ENCODE measurements at places on chromosomes 4 and X. TPM values are rescaled to one million over a fixed set of nuclear protein-coding genes. Genes with fewer than 3 reads are reported as not detected.

The FAM193A gene
- total RNA-seq = 20.8 TPM

The BEND2 gene
- total RNA-seq = not detected

GRCh38 chr4:108060686-108061321 lies 71.1 kb downstream of the HADH start:
- no peak for DNase-seq

DNA sequence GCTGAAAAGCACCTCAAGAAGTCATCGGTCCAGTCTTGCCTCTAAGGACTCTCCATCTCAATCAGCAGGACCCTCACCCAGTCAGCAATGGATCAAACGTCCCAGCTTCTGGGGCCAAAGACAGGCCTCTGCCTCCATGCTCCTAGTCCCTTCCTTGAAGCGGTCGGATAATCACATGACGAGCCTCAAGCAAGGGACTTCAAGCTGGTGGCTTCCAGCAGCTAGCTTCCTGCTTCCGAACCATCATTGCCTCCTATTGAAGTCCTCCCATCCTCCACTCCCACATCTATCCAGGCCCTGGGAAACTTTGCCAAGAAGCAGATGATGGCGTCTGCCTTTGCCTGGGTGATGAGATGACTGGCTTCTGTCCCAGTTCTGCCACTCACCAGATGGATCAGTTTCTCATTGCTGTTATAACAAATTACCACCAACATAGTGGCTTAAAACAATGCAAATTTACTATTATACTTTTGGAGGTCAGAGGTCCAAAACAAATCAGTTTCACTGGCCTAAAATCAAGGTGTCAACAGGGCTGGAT lies 135.2 kb upstream of the MAMLD1 start:
- DNase-seq = no peak

The HSD17B10 gene
- 57.0 TPM for total RNA-seq

The WAS gene
- total RNA-seq = 0.39 TPM

DNA sequence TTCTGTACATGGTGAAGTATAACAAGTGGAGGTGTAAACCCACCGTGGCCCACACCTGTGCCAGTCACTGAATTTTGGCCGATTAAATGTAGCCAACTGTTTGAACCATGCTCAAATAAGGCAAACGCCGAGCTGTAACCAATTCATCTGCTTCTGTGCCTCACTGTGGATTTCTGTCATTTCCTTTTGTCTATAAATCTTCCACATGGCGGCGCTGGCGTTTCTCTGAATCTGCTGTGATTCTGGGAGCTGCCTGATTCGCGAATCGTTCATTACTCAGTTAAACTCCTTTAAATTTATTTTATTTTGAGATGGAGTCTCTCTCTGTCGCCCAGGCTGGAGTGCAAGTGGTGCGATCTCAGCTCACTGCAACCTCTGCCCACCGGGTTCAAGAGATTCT lies 19.2 kb downstream of the SUPT20HL2 start:
- no peak for DNase-seq

The P2RY4 gene
- not detected for total RNA-seq

GRCh38 chrX:150768132-150768485 lies 74.9 kb downstream of the MTMR1 start:
- DNase-seq = no peak

- DNase-seq = no peak
Observed at GRCh38 chr4:560731-561291, 15.3 kb downstream of the TMEM271 start.

DNA sequence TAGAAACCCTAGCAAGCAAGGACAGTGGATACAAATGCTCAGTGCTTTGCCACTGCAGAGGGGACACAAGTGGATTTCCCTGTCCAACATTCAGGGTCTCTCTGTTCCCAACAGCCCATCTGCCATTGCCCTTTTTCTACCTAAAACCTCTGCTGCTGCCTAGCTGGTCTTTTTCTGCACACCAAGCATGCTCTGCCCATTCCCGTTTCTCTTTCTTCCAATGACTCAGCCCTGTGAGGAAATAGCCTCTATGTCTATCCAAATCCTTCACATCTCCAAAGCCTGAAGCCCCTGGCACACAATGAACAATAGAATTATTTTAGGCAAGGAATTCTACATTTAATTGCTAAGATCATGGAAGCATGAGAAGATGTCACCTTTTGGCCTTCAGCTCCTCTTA lies 5.7 kb upstream of the AMELX start:
- DNase-seq = no peak

The MCF2 gene
- not detected for total RNA-seq

DNA sequence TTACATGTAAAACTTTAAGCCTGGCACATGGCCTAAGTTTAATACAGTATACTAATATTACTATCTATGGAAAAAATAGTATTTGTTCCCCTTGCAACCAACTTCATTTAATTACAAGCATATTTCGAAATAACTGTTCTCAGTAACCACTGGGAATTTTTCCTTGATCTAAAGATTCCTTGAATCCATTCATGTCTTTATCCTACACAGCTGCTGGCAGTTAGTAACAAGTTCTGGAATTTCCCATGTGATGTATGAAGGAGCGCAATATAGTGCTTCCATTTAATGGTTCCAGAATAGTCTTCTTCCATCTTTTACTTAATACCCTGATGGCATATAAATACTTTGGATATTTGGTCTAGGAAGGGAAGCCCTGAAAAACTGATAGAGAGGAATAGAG lies 136.5 kb downstream of the AASDH start:
- DNase-seq = no peak

DNA sequence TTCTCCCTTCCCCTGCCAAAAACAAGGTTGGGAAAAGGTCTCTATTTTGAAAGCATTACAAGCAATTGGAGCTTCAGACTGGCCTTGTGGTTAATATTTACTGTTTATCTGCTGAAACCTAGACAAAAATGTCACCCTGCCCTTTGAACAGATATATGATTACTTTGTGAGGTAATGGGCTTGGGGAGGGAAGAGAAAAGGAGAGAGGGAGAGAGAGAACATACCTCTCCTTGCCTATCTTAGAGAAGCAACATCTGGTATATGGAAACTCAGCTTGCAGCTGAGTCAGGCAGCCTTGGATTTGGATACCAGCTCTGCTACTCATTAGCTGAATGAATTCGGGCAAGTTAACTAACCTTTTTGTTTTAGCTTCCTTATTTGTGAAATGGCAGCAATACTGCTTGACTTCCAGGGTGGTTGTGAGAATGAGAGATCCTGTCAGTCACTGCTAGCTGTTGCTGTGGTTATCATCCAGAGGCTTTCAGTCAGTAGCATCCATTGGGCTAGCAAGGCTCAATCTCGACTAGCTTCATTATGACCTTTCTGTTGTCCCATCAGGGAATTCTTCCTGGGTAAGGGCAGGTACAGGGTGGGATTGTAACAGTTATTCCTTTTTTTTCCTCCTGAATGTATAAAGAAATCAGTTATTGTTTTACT lies 41.1 kb downstream of the ZFX start:
- DNase-seq = no peak

- DNase-seq = no peak
Observed at GRCh38 chr4:3262208-3263052, 13.5 kb downstream of the MSANTD1 start.

- no peak for DNase-seq
Observed at GRCh38 chr4:37830640-37831039, 4.2 kb downstream of the PGM2 start.

GRCh38 chr4:120733054-120733453 lies 189.5 kb downstream of the PRDM5 start:
- no peak for DNase-seq

GRCh38 chrX:139093201-139093600 lies 381.7 kb upstream of the FGF13 start:
- DNase-seq = no peak

GRCh38 chr4:184893801-184894571 lies 68.2 kb upstream of the ACSL1 start:
- no peak for DNase-seq

- no peak for DNase-seq
Observed at GRCh38 chrX:65537229-65537628, 2.6 kb upstream of the LAS1L start.

- no peak for DNase-seq
Observed at GRCh38 chr4:177311589-177311988, 1.9 kb downstream of the NEIL3 start.

GRCh38 chr4:142194905-142195304 lies 558.5 kb downstream of the IL15 start:
- DNase-seq = no peak

DNA sequence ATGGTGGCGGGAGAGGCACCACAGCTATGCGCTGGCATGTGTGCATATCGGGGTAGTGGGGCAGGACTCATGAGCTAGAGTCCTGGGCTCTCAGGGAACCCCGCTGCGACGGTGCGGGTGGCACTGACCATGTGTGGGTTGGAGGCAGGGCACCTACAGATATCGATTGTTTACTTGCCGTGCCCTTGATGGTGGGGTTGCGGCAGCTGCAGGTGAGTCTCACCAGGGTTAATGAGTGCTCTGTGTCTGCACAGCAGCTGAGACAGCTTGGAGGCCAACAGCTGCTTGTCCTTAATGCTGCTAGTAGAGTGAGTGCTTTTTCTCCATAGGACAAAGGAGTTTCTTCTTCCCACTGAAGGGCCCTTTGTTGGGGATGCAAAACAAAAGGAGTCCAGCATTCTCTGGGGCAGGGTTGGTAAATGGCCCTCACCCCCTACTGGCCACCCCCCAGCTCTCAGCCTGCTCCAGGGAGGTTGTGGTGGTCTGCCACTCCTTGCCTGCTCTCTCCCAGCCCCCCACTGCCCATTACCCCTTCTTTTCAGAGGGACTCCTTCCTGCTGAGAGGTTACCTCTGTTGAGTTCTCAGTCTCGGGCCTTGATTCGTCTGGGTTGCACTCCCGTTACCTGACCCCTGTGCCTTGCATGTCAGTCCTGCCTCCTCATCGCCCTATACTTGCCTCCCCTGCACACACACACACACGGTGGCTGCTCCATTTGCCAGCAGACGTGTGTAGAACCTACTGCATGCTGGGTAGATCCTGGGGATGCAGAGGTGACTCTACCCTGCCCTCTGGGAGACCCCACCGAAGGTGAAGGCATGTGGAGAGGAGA lies 52.8 kb downstream of the TBC1D14 start:
- no peak for DNase-seq

The POU4F2 gene
- not detected for total RNA-seq

- DNase-seq = no peak
Observed at GRCh38 chr4:150278206-150278605, 200.0 kb downstream of the DCLK2 start.

DNA sequence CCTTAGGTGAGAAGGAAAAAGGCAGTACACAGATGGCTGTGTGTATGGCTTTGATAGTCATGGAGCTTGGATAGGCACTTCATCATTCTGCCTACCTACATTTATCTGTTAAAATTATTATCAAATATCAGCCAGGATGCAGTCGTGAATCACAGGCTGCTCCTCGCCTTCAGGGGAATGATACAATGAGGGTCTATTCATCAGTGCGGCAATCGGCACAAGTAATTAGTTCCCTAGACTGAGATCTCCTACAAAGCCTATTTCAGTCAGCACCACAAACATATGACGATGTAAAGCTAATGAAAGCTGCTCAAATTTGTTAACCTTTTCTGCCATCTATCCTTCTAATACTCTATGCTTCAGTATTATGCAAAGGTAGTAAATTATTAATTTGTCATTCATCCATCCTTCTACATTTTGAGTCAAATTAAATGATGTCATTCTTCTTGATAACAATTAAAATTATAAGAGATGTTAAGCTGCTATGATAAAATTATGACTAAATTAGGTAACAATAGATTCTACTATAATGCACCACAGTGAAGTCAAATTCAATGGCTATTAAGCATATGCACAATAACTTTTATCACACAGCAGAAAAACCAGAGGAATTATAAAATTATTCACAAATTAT lies 19.0 kb downstream of the MAB21L2 start:
- no peak for DNase-seq

DNA sequence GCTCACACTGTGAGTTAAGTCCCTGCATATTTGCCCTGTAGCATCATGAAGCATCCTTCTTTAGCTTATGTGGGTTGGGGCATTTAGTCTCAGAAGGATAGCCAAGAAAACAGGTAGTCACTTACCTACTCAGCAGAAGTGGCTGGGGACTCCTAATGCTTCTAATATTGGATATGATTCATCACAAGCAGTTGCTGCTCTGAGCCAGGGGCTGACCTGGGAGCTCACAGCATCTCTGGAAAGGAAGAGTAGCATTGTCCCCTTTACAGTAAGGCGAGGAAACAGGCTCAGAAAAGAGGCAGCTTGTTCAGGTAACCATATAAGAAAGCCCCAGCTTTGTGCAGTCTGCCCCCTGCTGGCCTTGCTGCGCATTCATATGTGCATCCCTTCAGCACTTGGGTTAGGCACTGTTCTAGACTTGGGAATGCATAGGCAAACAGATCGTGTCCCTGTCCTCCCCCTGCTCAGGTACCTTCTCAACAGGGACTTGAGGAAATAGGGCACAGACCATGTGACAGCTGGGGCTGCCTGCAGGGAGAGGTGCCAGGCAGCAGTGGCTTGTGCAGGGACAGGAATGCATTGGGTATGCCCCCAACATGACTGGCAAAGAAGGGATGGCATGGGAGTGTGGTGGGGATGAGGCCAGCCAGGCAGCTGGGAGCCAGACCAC lies 35.7 kb upstream of the TBC1D14 start:
- DNase-seq = no peak

DNA sequence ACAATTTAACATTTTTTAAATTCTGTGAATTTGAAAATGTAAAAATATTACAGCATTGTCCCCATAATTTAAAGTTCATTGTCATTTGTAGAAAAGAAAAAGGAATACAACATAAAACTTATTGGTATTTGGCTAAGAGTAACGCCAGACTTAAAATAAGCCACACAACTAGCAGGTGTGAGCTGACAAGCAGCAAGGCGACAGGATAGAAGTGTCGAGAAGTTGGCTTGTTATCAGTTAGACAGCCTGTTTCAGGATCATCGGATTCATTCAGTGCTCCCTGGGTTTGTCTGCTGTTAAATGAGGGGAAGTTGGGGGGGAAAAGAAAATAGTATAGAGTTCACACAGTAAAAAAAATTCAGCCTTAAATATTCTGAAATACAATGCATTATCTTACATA lies 393.6 kb downstream of the IL15 start:
- DNase-seq = no peak

The FAM50A gene
- 78.8 TPM for total RNA-seq

- no peak for DNase-seq
Observed at GRCh38 chr4:67204441-67204840, 340.9 kb downstream of the CENPC start.

DNA sequence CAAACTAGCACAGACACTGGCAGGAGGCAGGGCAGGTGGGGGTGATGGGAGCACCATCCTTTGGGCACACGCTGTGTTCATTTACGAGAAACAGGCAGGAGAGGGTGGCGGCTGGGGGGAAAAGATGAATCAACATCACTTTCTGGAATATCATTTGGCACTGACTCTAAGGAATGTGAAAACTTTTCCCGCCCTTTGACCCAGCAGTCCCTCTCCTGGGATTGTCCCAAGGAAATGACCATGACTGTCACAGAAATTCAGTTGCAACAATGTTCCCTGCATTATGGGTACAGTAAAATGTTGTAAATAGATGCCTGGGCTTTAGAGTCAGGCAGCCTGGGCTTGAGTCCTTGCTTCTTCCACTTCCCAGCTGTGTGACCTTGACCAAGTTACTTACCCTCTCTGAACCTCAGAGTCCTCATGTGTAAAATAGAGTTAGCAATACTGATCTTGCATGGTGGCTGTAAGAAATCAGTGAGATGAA lies 58.6 kb downstream of the ABLIM2 start:
- DNase-seq = no peak

Measured in glomerular endothelial cell (primary cell).